NCI-H774 (cell line): ENCODE measurements at places on chromosomes 5 and 9.

GRCh38 chr9:91858213-91859030, 91.6 kb downstream of the ROR2 start:
- no peak for DNase-seq

- no peak for DNase-seq
Observed at GRCh38 chr9:135664266-135664665, 1.2 kb downstream of the LCN9 start.

DNA sequence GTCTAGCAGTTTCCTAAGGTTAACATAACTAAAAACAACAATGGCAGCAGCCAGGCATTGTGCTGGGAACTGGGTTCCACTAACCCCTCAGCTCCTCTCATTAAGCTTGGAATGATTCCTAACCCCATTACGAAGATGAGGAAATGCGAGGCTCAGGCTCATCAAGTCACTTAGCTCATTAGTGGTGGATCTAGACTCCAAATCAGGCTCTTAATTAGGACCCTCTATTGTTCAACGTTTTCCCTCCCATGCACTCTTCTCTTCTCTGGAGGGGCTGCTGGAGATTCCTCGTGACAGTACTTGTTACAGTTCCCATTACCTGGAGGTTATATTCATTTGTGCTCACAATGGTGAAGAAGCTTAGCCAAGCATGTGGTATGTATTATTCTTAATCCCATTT, 6.5 kb downstream of the TAS2R1 start:
- DNase-seq = no peak

- DNase-seq = no peak
Observed at GRCh38 chr5:134267366-134268018, 41.6 kb upstream of the PPP2CA start.

DNA sequence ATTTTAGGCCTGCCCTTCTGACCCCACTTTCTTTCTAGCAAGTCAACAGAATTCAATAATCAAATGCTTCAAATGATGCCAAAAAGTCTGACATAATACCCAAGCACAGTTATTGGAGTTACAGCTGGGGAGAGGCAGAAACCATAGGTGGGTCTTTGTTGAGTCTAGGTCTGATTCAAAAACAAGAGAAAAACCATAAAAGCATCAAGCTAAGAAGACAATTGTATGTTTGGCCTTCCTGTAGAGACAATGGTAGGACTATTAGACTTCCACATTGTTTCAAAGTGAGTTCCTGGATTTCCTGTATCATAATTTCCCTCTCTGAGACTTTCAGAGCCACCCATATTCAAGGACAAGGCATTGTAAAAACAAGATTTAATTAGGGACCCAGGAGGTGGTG, 16.8 kb upstream of the CCDC192 start:
- no peak for DNase-seq

DNA sequence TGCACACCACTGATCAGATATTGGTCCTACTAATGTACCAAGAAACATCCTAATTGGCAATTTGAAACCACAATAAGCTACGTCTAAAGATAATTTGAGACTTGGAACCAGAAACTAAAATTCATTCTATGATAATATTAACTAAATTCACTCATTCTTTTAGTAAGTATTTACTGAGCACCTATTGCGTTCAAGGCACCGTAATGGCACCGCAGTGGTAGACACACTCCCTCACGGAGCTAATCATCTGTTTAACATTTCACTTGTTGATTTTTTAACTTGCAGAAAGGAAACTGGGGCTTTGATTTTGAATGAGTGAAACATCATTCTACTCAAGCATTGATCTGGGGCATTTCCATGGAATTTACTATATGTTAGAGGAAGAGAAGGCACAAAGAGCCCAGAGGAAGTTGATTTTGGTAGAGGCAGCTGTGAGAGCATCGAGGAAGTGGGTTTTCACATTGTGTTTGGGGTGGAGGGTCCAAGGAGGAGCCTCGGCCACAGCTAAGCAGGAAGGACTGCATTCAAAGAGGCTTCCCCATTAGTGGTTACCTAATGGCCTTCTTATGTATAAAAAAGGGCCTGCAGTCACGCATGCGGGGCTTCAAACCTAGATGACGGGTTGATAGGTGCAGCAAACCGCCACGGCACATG, 7.1 kb downstream of the RAPGEF1 start:
- no peak for DNase-seq

GRCh38 chr5:5986492-5987178, 391.7 kb downstream of the MED10 start:
- DNase-seq = no peak

GRCh38 chr5:162503796-162504195, 436.2 kb downstream of the GABRG2 start:
- no peak for DNase-seq

DNA sequence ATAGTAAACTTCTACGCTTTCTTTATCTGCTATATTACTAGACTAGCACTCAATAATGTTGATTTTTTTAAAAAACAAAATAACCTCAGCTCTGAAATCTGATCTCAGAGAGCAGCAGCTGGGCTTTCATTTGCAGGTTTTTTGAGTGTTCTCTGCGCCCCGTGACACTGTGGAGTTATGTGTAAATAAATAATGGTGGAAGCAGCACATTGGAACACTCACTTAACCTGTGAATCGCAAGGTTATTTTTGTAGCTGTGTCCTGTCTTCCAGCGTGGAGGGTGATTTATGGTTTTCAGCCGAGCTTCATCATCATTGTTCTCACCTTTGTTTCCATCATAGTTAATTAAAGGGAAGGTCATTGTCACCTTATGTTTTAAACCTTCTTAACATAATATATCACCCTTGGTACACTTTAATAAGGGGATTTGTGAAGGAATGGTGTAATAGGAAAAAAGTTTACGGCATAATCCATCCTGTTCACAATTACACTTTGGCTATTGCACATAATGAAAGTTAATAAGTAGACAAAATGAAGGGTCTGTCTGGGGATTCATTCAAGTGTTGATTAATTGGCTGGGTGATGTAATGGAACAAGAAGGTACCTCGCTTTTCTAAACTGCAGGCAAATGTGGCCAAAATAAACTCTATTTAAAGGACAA, 493.3 kb upstream of the ADAMTS16 start:
- DNase-seq = peak; percentile 60

- no peak for DNase-seq
Observed at GRCh38 chr5:6491919-6492290, 43.2 kb downstream of the UBE2QL1 start.

GRCh38 chr9:115681585-115681984, 472.0 kb upstream of the PAPPA start:
- no peak for DNase-seq

GRCh38 chr9:84778570-84778969, 109.0 kb downstream of the NTRK2 start:
- no peak for DNase-seq

GRCh38 chr5:497090-497700, 27.1 kb downstream of the SLC9A3 start:
- DNase-seq = no peak

DNA sequence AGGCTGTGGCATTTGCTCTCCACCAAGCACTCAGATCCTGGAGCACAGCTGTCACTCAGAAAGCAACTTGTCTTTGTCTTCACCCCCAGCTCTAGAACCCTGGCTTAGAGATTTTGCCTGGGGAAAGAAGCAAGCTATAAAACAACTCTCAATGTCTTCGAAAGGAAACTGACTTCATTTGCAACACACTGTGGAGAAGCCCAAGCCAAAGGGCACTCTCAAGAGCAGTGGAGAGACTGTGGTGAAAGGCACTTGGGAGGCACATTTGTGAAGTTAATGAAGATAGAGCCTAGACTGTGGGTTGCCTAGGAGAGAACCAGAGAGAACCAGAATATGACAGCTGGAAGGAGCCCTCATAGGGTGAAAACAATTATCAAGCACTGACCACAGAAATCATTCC, 103.4 kb downstream of the CFAP95 start:
- DNase-seq = no peak

DNA sequence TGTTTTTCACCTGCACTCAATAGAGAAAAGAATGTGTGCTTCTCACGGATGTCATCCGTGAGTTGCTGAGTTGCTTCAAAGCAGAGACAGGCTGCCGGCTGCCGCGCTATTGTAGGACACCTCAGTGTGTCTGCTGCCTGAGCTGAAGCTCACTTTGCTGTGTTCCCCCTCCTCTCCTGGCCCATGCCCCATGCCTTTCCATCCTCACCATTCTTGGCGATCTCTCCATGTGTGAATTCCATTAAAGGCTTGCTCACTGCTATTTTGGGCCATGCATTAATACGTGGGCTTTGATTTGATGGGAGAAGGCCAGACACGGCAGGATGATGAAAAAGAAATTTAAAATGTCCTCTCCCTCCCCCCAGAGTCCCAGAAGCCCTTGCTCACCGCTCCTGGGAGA, 14.5 kb downstream of the ADAM19 start:
- no peak for DNase-seq

DNA sequence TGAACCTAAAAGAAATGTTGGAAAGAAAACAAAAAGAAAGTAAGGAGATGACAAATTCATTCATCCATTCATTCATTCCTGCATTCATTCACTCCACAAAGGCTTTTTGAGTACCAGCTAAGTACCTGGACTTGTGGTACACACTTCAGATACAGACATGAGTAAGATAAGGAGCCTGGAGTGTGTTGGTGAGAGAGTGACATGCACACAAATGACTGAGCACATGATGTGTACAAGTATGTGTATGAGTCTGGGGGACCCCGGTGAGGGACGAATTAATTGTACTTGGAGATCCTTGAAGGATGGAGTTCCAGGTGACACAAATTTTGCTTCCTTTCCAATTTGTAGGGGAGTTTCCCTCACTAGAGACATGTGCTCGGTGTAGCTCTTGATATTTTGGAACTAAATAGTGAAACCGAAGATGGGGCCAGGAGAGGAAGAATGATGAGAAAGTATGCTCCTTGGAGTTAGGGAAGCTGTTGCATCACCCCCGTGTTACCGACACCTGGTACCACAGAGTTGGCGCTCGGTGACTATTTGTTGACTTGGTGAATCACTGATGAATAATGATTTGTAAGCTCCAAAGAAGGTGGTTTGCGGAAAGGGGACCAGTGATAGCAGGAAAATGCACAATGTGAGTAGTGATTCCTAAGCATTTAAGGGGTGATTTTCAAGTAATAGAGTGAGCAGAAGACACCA, 509.8 kb downstream of the CCDC171 start:
- DNase-seq = no peak

- no peak for DNase-seq
Observed at GRCh38 chr9:7979611-7980010, 180.0 kb upstream of the DMAC1 start.
